Eye (tissue), 1 donor: ENCODE measurements at places on chromosomes 3 and 15.

GRCh38 chr15:39979606-39980005 lies 45.7 kb downstream of the EIF2AK4 start:
- no peak for DNase-seq

DNA sequence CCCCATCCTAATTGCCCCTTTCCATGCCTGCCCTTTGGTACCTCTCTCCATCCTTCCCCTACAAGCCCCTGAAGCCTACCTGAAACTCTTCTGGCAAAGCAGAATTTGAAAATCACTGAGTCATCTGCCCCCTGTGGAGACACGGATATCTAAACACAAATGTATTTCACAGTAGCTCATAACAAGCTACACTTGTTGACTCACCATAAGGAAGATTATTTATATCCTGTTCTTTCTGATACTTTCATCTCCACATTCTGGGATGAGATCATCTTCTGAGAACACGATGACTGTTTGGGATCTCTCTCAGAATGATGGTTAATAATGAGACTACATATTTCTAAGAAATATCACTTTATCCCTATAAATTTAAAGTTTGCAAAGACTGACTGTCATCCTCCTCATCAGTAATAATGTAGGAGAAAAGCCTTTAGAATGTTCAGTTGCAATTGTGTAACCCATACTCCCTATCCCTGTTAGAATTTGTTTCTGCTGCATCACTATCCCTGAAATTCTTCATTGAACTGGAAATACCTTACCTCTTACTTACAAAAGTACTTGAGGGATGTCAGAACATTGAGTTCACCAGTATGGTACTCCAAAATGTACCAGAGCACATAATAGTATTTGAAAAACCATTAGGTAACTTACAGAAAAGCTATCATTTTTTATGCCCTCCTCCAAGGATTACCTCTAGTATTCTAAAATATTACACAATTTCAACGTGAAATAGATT lies 116.1 kb upstream of the IL12A start:
- DNase-seq: no peak

GRCh38 chr3:35760146-35760545 lies 120.8 kb downstream of the ARPP21 start:
- no peak for DNase-seq

DNA sequence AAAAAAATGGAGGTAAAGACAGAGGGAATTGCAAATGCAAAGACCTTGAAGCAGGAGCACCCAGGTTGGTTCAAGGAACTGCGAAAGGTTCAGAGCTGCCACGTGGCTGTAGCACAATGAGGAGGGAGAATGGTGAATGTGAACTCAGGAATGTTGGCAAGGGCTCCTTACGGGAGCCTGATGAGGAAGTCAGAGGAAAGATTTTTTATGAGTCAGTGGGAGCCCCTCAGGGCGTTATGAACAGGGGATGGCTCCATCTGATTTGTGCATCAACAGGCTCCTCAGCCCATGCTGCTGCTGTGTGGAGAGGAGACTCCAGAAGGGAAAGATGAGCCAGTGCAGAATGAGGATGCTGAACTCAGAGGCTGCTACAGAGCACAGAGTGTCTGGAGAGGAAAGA lies 194.4 kb downstream of the ARRDC4 start:
- DNase-seq: peak; percentile 30

- DNase-seq: no peak
Observed at GRCh38 chr3:78642226-78643035, 1125.4 kb downstream of the ROBO1 start.

DNA sequence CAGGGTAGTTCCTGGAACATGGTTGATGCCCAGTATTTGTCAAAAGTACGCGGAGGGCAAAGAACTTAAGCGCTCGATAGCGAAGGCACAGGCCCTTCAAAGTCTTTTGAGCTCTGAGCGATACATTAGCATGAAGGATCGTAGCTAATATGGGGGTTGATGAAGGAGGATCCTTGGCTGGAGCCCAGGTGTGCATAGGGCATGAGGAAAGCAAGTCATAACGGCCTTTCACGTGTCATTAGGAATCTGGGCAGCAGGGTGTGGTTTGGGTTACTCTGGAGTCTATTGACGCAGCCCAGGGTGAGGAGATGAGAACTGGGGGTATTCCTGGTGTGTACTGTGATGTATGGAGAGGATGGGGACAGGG lies 31.7 kb downstream of the SPINK8 start:
- no peak for DNase-seq

DNA sequence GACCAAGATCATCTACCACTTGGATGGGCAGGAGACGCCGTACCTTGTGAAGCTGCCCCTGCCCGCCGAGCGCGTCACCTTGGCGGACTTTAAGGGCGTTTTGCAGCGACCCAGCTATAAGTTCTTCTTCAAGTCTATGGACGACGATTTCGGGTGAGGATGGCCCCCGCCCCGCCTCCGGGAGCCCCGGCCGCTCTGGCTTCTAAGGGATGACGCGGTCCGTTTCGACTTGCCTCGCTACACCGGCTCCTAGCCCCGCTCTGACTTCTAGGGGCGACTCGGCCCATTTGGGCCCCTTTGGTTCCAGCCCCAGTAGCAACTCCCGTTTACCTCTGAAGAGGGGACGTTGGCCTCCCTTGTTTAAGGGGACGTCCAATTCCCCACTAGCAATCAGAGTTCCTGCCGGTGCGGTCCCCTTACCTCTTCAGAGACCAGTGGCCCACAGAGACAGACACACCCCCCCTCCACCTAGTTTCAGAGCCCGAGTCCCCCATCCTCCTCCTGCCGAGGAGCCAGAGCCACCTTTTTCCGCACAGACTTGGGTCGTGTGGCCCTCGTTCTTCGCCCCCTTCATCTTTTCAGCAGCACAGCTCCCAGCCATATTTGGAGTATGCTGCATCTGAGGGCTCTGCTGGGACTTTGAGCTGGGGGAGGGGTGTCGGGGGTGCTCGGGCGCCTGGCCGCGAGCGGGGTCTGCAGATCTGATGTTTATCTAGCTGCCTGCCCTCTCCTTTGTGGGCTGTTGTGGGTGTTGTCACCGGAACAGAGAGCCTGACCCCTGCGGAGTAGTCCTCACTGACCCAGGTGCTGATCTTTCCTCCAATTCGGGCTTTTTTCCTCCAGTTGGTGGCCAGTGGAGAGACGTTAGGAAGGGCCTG lies 706 bp downstream of the DVL3 start:
- DNase-seq: no peak

DNA sequence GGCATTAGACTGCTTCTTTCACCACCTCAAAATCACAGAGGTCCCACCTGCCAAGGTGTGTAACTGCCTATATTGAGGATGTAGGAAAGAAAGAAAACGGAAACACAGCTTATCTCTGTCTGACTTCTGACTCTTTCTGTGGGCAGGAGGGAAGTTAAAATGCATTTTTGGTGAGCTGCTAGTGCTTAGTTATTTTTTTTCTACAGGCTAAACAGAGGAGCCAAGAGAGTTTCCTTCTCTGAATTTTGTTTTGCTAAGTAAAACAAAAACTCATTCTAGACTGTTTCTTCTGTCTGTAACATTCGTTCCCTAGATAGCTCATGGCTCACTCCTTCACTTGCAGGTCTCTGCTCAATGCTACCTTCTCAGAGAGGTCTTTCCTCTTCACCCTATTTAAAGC lies 18.8 kb upstream of the AMOTL2 start:
- no peak for DNase-seq

GRCh38 chr3:76871655-76872054 lies 168.2 kb upstream of the ROBO2 start:
- no peak for DNase-seq

DNA sequence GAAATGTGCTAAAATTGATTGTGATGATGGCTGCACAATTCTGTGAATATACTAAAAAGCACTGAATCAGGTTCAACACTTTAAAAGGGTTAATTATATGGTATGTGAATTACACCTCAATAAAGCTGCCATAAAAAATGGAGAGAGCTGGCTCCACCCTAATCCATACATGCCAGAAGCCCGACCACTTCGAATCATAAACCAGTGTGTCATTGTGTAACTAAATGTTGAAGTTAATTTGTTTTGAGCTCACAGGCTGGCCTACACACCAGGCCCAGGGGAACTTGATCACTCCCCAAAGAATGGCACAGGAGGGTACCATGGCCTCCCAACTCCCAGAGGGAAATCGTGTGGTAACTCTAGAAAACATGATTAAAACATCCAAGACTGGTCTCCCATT lies 14.0 kb downstream of the PLCD1 start:
- DNase-seq: no peak

DNA sequence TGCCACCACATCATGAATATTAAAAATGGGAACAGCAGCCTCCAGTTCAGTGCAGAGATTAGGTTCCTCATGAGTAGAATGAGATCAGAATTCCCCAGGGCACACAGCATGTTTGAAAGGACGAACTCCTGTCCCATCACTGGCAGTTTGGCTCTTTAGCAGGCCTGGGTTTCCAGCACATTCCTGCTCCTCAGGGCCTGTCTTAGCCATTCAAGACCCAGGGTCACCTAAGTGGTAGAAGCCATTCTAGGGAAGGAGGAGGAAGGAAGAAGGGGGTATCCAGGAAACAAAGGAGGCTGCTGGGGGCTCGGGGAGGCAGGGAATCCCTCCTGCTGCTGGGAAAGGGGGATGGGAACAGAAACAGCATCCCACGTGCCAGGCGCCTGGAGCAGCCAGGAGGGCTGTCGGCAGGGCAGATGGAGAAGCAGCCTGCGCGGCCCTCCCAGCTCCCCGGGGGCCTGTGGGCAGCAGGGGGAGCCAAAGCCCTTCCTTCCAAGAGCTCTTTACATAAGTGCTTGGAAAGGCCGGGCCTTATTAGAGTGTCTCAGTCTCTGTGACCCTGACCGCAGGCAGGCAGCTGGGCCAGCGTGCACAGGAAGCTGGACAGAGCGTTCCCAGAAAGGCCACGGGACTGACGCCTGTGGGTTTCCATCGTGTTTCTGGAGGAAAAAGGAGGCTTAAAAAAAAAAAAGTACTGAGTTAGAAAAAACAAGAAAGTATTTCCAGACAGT lies 24.7 kb downstream of the LOXL1 start:
- DNase-seq: peak; percentile 96
